T-helper 17 cell (primary cell): ENCODE measurements at places on chromosomes 7 and 10.
A peak's percentile ranks its signal among the peaks of the same experiment; 100 is the strongest.

GRCh38 chr10:132066186-132066585 is 440 bp downstream of the JAKMIP3 start:
- H3K4me3 ChIP-seq: peak overlapping the region; percentile 83
- no peak for DNase-seq
- peaks cover 13% of the 10 kb centered on the region for H3K4me1 ChIP-seq
- H3K27ac ChIP-seq: peak overlapping the region; percentile 62
- H3K27me3 ChIP-seq: peaks cover 51% of the 10 kb centered on the region

DNA sequence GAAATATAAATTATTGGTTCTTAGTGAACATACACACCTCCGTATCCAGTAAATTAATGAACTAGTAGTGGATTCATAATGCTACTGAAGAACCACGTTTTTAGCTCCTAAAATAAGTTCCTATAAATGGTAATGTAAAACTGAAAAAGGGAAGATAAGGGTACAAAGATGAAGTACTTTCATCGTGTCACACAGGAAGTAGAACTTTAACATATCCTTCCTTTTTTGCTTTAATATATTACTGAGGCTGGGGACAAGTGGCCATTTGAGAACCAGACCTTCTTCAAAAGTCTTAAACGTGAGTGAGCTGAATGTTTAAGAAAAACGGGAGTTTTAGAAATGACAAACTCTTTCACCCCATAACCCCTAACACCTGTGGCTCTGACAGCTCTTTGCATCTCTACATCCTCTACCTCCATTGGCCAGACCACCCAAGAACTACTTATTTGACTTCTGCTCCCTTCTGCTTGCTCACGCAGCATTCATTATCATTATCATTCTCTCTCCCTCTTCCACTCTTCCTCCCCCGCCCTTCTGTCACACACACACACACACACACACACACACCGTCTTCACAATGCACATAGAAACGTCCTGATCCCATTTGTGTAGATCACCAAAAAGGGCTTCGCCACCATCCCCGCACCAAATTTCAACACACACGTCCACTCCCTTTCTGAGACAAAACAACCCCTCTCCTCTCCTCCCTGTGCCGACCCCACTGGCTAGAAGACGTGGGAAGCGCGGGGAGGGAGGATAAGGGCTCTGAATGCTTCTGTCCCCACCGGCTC is 677 bp downstream of the SKAP2 start:
- H3K4me1 ChIP-seq: peaks cover 10% of the 10 kb centered on the region
- H3K36me3 ChIP-seq: no peaks in the 10 kb centered on the region
- H3K27ac ChIP-seq: peak overlapping the region; percentile 91
- no peak for DNase-seq

DNA sequence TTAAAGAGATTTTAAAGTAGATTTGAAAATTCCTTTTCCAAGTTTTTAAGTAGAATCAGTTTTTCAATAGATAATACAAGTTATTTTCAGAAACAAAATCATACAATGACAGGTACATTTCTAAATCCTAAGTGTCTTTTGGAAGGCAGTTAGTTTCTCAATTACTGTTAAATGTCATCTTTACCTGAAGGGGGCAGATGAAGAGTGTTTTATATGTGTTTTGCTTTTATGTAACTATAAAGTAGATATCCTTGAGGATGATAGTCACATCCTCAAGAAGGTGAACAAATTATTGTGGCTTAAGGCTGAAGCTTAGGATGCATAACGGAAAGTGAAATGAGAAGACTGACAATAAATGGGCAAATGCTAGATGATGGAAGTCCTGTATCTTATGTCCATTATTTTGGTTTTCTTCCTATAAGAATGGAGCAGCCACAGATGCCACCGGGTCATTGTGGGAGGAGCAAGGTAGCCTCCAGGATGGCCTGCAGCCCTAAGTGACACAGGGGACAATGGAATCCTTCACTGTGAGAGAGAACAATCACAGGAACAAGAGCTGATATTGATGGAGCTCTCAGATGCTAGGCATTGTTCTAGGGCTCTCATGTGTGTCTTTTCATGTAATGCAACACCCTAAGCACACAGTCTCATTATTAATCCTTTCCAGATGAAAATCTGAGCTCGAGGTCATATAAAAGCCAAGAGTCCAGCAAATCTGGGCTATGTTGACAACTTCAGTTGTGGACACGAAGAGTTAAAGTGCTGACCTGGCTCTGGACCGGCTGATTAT is 14.1 kb upstream of the MKX start:
- H3K4me1 ChIP-seq: peaks cover 2% of the 10 kb centered on the region
- H3K36me3 ChIP-seq: no peaks in the 10 kb centered on the region
- no peak overlapping the region for H3K27ac ChIP-seq
- no peak for DNase-seq
- H3K4me3 ChIP-seq: no peak overlapping the region

DNA sequence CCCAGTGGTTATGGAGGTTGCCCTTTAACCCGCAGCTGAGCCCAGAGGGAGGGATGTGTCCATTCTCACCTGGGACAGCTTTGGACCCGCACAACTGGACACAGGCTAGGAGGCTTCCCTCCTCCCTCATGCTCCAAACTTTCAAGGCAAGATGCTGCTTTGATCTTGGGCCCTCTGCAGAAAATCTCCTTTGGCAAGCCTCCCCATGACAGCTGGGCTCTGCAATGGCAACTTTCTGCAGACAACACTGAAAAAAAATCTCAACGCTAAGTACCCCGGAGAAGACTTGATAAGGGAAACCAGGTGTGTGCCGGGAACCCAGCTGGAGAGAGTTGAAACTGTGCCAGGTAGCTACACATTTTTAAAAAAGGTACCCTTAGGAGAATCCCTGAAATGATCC is 610.1 kb downstream of the LRMDA start:
- H3K4me1 ChIP-seq: no peaks in the 10 kb centered on the region
- no peaks in the 10 kb centered on the region for H3K27me3 ChIP-seq
- DNase-seq: no peak
- no peaks in the 10 kb centered on the region for H3K36me3 ChIP-seq
- no peak overlapping the region for H3K4me3 ChIP-seq

GRCh38 chr7:43884209-43884608 is 14.9 kb upstream of the MRPS24 start:
- no peak for DNase-seq
- H3K4me3 ChIP-seq: peak overlapping the region; percentile 2

- H3K27me3 ChIP-seq: peaks cover 9% of the 10 kb centered on the region
- DNase-seq: no peak
- no peak overlapping the region for H3K4me3 ChIP-seq
Observed at GRCh38 chr7:45663965-45664633, 89.9 kb downstream of the ADCY1 start.

DNA sequence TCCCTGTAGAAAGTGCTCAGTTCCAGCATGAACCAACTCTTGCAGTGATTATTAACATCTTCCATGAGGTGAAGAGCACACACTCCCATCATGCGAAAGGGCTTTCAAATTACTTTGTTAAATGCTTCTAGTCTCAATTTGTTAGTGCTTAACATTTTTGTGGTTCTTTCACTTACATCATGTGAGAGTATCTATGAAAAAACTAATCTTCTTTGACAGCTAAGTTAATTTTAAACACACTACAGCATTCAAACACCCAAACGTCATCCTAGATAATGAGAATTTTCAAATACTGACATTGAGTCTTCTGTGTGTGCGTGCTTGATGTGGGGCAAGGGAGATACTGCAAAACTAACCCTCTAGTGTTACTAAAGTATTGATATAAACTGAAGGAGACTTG is 84.8 kb downstream of the ETV1 start:
- H3K27ac ChIP-seq: no peak overlapping the region
- H3K27me3 ChIP-seq: no peaks in the 10 kb centered on the region
- H3K4me1 ChIP-seq: peaks cover 17% of the 10 kb centered on the region
- no peak overlapping the region for H3K4me3 ChIP-seq
- H3K36me3 ChIP-seq: no peaks in the 10 kb centered on the region
- DNase-seq: no peak

GRCh38 chr7:44103923-44104859 is at the start of gene AEBP1:
Gene AEBP1, plus strand, starts transcription at chr7:44104345. Its CDS starts 321 bp downstream, at chr7:44104666.
- H3K4me1 ChIP-seq: peaks cover 7% of the 10 kb centered on the region
- peak within 1 kb of the TSS; percentile 78 for H3K4me3 ChIP-seq
- H3K27me3 ChIP-seq: peaks cover 37% of the 10 kb centered on the region
- no peak for DNase-seq

DNA sequence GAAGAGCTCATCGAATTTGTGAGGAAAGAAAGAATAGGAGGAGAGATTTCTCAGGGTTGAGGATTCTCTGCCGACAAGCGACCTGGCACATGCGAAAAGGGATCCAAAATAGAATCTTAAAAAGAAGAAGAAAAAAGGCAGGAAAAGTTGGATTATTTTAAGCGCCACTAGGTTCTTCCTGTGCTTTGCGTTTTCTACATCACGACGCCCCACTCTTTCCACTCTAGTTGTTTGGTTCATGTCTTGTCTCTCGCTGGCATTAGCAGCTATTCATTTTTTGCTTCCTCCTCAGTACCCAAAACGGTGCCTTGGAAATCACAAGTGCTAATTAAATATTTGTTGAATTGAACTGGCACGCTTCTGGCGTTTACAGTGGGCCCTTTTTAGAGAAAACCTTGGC is 674 bp upstream of the FRA10AC1 start:
- peaks cover 7% of the 10 kb centered on the region for H3K4me1 ChIP-seq
- no peak overlapping the region for H3K4me3 ChIP-seq
- H3K27me3 ChIP-seq: no peaks in the 10 kb centered on the region
- no peak overlapping the region for H3K27ac ChIP-seq
- no peak for DNase-seq
